ENCODE measurements at places on chromosomes 3 and 15. TPM values are rescaled to one million over a fixed set of nuclear protein-coding genes. Genes with fewer than 3 reads are reported as not detected.
A peak's percentile ranks its signal among the peaks of the same experiment; 100 is the strongest.

DNA sequence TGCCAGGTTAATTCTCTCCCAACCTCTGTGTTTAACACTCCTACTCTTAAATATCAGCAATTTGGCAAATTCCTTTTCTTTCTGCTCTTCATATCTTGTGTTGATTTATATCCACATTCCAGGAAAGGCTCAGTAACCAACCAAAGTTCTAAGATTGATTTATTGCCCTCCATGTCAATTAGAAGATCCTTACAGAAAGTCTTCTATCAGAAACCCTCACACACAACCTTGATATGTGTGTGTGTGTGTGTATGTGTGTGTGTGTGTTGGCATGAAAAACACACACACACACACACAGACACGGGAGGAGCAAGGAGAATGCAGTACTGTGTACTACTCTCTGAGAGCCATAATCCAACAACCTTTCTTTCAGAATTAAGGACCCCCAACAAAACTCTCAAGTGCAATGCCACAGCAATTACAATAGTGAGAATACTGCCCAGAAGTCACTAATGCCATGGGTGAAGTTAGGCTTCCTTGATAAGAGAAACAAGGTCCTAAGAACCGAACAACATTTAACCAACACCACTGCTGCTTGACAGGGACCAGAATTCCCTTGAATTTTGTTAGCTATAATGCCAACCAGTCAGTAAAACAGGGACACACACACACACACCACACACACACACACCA is 1.1 kb downstream of the LSAMP start:
- DNase-seq, result peak; percentile 13

DNA sequence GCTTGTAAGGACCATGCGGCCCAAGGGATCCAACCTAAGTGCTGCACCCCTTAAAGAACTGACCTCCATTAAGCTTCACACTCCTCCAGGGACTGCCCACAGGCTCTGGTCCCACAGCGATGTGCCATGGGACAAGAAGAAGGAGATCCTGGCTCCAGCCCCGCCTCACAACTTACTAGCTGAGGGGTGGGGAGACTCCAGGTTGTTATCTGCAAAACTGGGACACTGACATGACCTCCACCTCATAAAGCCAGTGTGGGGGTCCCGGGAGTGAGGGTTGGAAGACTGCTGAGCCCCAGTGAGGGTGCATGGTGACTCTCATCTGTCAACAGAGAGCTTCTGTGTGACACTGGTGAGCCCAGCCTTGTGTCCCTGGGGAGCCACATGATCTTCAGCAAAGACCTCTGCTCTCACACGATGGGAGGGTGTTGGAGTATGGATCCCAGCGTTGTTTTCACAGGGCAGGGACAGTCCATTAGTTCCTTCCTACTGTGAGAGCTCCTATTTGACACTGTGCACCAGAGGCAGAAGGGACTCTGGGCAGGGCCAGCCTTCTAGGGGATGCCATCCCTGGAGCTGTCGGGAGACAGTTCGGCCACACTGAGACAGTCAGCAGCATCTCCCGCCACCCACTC is 26.7 kb downstream of the EAF1 start:
- DNase-seq, result no peak

- no peak for DNase-seq
These were observed 35.4 kb downstream of the GYG1 start for GRCh38 chr3:149026718-149027117.

FOXB1 gene
- 0.91 TPM for total RNA-seq

ZPLD1 gene
- total RNA-seq, result 0.54 TPM

GPR15 gene
- total RNA-seq, result not detected

HAPLN3 gene
- total RNA-seq, result 9.6 TPM

Measured in cerebellum (tissue), 4 donors.